Activated CD4-positive, alpha-beta memory T cell treated with anti-CD3 and anti-CD28 coated beads, Interleukin-2, amount 10 ng/mL, durations not matched to agents 7 days and 5 days (primary cell): ENCODE measurements at places on chromosomes 16 and 17. TPM values are rescaled to one million over a fixed set of nuclear protein-coding genes. Genes with fewer than 3 reads are reported as not detected.

The SMIM22 gene
- not detected for total RNA-seq

The TERB1 gene
- 0.15 TPM for total RNA-seq

The PGAP3 gene
- total RNA-seq, result 14.2 TPM

The RNU2-1 gene
- 6,842 TPM for total RNA-seq

The STH gene
- total RNA-seq, result not detected

GRCh38 chr17:44581868-44582267, 24.6 kb downstream of the FZD2 start:
- no peak overlapping the region for H3K27ac ChIP-seq
- DNase-seq, result no peak
- no peak overlapping the region for H3K4me3 ChIP-seq
- H3K27me3 ChIP-seq, result peaks cover 23% of the 10 kb centered on the region
- no peaks in the 10 kb centered on the region for H3K4me1 ChIP-seq

- no peak for DNase-seq
- no peaks in the 10 kb centered on the region for H3K27me3 ChIP-seq
- H3K4me1 ChIP-seq, result peaks cover 4% of the 10 kb centered on the region
- peaks cover 84% of the 10 kb centered on the region for H3K36me3 ChIP-seq
- H3K4me3 ChIP-seq, result no peak overlapping the region
- no peak overlapping the region for H3K27ac ChIP-seq
Observed at GRCh38 chr17:4167786-4168185, 24.8 kb downstream of the CYB5D2 start.

DNA sequence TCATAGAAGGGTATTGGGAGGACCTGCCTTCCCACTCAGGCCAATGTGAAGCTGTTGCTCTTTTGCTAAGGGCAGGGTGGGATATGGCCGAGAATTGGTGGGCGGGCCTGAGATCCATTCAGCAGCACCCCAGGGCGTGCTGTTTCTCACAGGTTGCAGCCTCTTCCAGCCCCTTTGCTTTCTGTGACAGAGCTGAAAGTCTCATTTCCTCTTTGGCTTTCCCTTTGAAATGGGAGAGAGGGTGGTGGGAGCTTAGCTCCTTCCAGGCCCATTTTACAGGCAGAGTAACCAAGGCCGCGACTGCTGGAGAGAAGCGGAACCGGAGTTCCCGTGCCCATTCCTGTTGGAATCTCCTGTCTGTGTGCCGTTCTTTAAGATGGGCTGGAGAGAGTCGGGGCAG, 183.0 kb downstream of the RAB11FIP4 start:
- DNase-seq, result no peak
- H3K36me3 ChIP-seq, result no peaks in the 10 kb centered on the region
- H3K4me3 ChIP-seq, result no peak overlapping the region
- no peaks in the 10 kb centered on the region for H3K27me3 ChIP-seq

GRCh38 chr17:83064732-83065659, 14.4 kb upstream of the METRNL start:
- H3K4me1 ChIP-seq, result peaks cover 13% of the 10 kb centered on the region
- peaks cover 5% of the 10 kb centered on the region for H3K27me3 ChIP-seq
- no peaks in the 10 kb centered on the region for H3K36me3 ChIP-seq
- H3K4me3 ChIP-seq, result no peak overlapping the region
- no peak overlapping the region for H3K27ac ChIP-seq

- H3K27ac ChIP-seq, result peak overlapping the region; percentile 98
- peaks cover 59% of the 10 kb centered on the region for H3K4me1 ChIP-seq
- peaks cover 20% of the 10 kb centered on the region for H3K36me3 ChIP-seq
- H3K27me3 ChIP-seq, result no peaks in the 10 kb centered on the region
- H3K4me3 ChIP-seq, result peak overlapping the region; percentile 89
Observed at GRCh38 chr17:35809855-35810461, 674 bp downstream of the TAF15 start.
